ENCODE measurements at places on chromosomes 6 and 20.
A peak's percentile ranks its signal among the peaks of the same experiment; 100 is the strongest.

DNA sequence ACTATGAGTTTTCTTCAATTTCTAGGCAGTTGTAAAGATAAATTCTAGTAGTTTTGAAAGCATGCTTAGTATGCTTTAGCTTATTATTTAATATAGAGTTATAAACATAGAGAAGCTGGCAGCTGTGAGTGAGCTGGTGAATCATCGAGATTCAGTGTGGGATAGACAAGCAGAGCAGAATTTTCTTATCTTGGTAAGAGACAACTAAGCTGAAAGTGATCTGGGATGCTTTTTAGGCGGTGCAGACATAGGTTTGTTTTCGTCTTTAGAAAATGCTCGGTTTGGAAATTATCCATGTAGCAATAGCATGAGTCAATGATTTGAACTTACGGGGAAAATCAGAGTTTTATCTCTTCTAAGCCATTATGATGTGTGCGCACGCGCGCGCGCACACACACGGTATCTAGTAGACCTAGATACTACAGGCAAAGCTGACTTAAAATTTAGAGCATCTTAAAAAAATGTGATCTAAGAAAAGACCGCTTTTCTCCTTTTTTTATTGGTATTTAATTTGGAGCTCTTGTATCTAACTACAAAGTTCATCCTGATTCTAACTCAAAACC, 128.3 kb upstream of the MAP3K7 start:
- no peak for DNase-seq

DNA sequence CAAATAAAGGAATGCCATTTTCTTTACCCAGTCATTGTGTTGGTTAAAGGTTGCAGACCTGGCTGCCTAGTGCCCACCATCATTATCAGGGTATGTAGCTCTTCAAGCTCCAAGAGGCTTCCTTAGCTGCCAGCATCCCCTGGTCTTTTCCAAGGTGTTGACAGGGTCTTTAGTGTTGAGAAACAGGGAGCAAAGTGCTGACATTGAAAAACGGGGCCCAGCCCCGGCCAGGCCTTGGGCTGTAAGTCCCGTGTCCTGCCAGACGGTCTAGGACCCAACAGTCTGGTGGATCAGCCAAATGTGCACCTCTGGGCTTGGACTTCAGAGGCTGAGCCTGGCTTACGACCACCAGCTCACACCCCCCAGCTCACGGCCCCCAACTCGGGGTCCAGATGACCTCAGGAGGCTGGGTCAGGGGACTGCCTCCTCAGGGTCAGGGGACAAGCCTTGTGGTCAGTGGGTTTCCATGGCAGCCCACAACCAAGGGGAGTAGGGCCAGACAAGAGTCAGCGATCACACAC, 114.4 kb upstream of the MLN start:
- DNase-seq: no peak

DNA sequence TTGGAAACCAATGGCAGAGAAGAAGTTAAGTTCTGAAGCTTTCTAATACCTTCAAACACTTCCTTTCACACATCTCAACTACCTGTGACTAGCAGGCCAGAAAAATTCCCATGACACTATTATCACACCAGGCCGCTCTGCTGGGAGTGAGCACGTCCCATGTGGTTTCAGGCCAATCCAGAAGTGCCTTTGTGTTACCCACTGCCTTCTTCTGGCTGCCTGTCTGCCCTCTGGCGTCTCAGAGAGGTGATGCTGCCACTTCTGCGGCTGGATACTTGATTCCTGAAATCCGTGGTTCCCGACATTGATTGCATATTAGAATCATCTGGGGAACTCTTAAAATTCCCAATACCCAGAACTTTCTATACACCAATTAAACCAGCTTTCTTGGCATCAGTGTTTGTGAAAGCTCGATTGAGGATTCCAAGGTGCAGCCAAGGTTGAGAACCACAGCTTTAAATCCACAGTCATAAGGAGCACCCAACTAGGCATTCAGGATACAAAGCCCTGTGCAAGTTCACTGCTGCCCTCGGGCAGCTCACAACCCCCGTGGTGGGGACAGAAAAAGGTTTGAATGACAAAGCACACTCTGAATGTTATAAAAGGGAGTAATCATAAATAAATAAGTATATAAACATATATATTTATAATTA, 65.6 kb downstream of the STMND1 start:
- DNase-seq: peak; percentile 87

DNA sequence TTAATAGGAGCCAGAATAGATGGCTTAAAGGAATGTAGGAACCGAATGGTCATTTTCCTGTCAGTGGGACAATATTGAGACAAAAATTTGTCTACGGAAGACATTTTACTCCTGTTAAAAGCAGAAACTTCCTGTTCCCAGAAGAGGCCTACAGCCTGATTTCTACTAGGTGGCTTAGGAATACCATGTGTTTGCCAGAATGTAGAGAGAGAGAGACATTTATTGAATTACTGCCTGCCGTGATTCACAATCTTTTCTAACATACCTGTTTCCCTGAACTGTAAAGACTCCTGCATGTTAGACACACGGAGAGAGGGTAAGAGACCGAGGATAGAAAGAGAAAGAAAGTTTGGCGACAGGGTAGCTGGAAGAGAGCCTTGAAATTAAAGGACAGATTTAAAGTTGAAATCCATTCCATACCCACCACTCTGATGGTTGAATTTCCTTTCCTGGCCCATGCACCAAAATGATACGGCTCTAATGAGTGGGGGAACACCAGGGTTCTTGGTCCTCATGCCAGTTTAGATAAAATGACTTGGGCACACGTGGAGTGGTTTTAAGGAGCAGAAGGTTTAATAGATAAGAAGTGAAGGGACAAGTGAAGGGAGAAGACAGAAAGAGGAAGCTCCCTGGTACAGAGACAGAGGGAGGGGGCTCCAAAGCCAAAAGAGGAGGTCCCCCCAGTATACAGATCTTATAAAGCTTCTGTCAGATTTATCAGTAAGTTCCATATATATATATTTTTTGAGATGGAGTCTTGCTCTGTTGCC, 22.5 kb downstream of the NCOA3 start:
- no peak for DNase-seq

DNA sequence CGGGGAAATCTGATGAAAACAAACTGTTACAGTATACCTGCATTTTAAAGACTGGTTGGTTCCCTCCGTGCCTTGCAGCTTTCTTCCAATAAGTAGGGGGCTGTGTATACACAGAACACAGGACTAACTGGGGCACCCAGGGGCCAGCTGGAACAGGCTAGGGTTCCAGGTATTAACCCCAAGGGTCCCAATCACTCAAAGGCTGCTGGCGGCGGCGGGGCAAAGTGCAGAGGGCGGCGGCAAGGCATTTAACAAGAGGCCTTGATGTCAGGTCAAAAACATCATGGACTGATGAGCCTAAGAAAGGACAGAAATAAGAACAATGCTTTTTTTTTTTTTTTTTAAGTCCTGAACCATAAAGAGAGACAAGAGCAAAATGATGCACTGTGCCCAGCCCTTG, 2.5 kb downstream of the PMEPA1 start:
- DNase-seq: no peak

DNA sequence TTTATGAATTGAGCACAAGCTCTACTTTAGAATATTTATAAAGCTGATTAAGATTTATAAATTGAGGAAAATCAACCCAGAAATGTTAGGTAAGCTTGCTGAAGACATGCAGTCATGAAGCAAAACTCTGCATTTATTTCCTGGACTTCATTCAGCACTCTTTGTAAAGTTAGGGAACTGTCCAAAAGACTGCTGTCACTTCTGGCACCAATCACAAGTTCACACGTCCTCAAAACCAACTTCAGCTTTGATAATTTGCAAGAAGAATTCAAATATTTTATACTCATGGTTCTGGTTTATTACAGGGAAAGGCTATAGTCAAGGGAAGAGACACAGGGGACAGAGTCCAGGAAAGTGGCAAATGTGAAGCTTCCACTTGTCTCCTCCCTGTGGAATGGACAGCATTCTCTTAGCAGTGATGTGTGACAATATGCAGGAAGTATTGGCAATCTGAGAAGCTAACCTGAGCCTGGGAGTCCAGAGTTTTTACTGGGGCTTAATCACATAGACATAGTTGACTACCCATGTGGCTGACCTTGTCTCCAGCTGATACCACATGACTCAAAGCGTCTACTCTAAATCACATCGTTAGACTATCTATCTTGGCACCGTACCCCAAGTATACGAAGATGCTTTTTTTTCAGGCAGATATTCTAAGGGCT, 85.4 kb downstream of the PPP1R14C start:
- DNase-seq: no peak

DNA sequence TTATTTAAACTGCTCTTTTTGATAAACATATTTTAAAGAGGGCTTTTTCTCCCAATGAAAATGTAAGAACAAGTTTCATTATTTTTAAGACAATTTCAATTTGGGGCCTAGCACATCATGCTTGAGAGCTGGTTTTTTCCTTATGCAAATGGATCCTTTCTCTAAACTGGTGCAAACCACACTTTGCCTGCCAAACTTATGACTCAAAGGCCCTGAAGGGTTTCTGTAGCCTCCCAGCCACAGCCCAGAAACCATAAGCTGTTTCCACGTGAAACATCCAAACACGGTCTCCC, 451 bp upstream of the HSF2 start:
- no peak for DNase-seq

DNA sequence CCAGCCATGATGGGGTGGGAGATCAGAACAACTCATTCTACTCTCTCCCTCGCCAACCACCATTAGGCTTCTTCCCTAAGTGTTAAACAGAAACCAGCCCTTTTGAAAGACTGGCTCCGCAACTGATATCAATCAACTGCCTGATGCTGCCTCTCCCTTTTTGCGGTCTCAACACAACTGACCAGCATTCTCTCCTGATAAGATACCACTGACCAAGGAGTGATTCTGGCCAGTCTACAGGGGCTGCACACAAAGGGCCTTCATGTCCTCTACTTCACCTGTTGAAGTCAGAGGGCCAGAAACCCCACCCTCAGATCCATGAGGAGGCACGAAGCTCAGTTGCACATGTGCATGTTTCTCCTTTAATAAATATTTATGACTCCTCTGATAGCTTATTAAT, 145.1 kb downstream of the CD24 start:
- DNase-seq: no peak

GRCh38 chr20:44354979-44355497, 461 bp upstream of the HNF4A start:
- DNase-seq: no peak

- no peak for DNase-seq
Measured at GRCh38 chr20:51600950-51601349, 58.4 kb upstream of the NFATC2 start.

- DNase-seq: no peak
Measured at GRCh38 chr6:47105469-47106178, 63.5 kb upstream of the ADGRF1 start.

DNA sequence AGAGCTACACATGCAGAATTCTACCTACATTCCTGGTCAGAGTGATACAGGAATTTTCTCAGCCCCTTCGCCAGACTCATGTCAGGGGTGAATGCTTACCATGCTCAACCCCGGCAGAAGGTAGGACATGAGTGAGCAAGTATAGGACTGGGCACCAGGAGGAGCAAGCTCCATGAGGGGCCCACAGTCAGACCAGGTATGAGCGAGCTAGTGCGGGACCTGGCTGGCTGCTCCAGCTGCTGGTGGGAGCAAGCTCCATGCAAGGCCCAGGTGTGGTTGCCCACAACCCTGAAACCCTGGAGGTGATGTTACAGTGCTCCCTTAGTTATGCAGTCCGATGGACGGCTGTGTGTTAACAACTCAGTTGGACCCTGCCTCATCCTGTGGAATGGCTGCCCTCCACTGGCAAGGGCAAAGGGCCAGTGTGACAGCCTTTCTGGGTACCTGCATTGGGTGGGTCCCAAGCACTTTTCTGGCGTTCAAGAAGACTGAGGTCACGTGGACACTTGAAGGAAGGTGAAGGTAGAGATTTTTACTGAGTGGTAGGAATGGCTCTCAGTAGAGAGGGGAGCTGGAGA, 503.5 kb upstream of the CITED2 start:
- DNase-seq: no peak

DNA sequence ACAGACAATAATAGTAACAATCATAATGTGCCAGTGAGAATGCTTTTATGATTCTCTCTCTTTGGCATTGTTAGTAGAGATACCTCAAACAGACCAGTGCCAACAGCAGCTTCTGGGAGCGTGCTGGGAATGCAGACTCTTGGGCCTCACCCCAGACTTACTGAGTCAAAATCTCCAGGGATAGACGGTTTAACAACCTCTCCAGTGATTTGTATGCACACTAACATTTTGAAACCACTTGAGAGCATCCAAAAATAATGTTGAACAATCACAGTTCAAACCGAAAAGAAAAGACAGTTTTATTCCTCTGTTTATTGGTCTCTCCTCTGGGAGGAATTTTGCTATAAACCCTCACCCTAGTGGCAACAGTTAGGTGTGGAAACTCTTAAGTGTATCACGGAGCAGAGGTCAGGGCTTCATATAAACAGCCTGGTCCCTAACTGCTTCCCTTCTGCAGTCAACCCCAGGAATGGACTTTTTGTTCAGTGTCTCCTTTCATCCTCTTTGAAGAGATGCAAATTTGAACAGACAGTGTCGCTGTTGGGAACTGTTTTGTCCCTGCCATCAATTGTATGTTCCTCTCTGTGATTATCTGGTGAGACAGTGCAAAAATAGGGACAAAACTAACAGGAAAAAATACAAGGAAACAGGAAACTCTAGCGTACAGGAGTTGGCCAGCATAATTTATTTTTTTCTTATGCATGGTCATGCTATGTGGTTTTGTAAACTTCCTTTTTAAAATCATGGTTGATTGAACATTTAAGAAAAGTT, 162.4 kb upstream of the BTBD3 start:
- no peak for DNase-seq

DNA sequence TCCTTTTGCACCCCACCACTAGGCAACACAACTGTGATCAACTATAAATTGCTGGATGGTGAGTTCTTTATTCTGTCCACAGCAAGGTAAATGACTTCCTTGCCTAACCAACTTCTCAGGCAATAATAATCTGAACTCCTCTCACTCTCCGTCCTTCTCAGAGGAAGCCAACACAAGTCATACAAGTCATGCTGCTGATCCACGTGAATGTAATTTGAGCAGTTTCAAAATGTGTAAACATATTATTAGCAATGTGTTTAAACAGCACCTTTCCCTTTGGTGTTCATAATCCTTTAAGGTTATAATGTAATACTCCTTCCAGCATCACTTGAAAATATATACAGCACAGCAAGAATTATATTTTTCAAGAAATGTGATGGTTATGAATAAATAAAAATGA, 127.9 kb downstream of the QRSL1 start:
- no peak for DNase-seq

DNA sequence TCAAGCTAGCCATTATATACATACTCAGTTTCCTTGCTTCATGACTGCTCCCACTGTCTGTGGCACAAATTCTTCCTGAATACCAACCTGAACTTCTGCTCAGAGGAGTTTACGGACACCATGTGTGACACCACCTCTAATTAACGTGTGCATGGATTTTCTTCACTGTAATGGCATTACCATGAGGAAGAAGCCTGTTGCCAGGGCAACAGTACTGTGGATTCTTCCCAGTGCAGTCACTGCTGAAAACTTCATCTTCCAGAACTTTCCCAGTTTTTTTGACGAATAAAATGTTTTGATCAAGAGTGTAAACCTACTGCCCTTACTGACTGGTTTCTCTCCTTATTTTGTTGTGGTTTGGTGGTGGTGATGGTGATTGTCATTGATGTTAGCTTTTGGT, 444.3 kb upstream of the NRSN1 start:
- DNase-seq: peak; percentile 13

Measured in NCI-H524 (cell line).